GM23248 (cell line): ENCODE measurements at places on chromosomes 1 and 21. TPM values are rescaled to one million over a fixed set of nuclear protein-coding genes. Genes with fewer than 3 reads are reported as not detected.

CFAP57 gene
- 0.32 and 0.35 TPM in 2 replicates for polyA plus RNA-seq

TSPAN1 gene
- 0.38 and 0.70 TPM in 2 replicates for polyA plus RNA-seq

LRRC71 gene
- polyA plus RNA-seq = not detected in 2 replicates

NOTCH2 gene
- polyA plus RNA-seq = 44.8 and 45.2 TPM in 2 replicates

LRRC52 gene
- polyA plus RNA-seq = not detected in 2 replicates

LRRC7 gene
- polyA plus RNA-seq = 0.29 and 0.66 TPM in 2 replicates

PDE9A gene
- polyA plus RNA-seq = not detected in 2 replicates

CFHR2 gene
- polyA plus RNA-seq = not detected in 2 replicates

FGGY gene
- 12.8 and 16.4 TPM in 2 replicates for polyA plus RNA-seq

B3GALT5 gene
- not detected in 2 replicates for polyA plus RNA-seq

AHDC1 gene
- 3.9 and 4.5 TPM in 2 replicates for polyA plus RNA-seq

NBL1 gene
- polyA plus RNA-seq = 239 and 259 TPM in 2 replicates

DNA sequence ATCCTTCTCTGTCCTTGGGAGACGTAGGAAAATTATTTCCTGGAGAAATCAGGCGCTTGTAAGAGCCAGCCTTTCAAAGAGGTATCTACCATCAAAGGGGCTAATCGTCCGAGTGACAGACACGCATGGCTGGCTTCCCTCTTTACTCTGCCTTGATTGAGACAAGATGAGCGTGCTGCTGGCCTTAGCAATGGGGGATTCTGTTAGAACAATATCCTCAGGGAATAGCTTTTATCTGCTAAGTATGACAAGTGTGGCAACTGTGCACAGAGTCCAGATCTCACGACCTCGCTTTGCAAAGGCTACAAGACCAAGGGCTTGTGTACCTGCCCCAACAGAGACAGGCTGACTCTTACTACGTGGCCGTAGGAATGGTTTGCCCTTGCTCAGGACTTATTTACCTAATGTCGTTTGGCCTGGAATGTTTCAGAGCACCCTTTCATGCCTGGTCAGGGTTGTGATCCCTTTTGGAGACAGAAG, 417.1 kb downstream of the KIF26B start:
- DNase-seq = no peak

- no peak for DNase-seq
Measured at GRCh38 chr21:33185852-33186251, 43.9 kb upstream of the IFNAR2 start.

DNA sequence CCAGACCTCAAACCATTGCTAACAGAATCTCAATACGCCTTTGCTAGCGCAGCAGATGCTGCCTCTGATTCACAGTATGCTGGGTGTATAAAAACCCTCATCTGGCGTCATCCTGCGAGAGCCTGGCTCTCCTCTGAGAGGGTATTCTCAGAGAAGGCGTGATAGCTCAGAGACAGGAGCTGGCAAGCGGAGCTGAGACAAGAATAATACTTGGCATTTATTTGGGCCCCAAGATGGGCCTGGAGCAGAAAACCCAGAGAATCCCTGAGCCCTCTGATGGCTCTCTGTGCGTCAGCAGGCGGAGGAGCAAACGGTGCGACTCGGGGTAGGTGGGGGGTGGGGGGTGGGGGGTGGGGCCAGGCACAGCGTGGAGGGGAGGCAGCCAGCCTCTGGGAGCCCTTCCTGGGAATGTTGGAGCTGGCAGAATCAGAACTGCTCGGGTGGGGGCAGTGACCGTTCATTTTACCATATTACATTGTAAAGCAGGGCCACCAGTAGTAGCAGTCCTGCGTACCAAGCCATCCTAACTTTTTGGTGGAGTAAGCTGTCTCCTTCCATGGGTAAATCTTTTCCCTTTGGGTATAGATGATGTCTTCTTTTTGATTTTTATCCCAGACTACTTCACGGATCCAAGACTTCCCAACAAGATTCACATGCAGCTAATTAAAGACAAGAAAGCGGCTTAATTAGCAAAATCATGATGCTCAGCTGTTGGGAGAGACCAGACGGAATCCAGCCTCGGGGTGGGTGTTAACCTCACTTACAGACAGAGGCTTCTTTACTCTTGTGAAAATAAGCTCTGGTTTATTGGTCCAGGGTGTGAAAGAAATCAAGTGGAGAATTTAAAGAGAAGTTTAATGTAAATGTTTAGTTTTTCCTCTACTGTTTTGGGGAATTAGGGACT, 7.1 kb downstream of the RIIAD1 start:
- DNase-seq = peak; percentile 84

- no peak for DNase-seq
Measured at GRCh38 chr1:211326140-211326527, 499 bp upstream of the TRAF5 start.

DNA sequence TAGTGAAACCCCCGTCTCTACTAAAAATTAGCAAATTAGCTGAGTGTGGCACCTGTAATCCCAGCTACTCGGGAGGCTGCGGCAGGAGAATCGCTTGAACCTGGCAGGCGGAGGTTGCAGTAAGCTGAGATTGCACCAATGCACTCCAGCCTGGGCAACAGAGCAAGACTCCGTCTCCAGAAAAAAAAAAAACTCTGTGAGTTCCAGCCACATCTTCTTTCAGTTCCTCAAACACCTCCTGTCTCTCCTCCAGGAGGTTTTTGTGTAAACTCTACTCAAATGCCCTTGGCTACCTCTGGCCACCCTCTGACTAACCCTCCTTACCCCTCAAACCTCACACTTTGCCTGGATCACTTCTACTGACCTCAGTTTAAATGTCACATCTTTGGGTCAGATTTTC, 38.1 kb downstream of the RCSD1 start:
- no peak for DNase-seq

DNA sequence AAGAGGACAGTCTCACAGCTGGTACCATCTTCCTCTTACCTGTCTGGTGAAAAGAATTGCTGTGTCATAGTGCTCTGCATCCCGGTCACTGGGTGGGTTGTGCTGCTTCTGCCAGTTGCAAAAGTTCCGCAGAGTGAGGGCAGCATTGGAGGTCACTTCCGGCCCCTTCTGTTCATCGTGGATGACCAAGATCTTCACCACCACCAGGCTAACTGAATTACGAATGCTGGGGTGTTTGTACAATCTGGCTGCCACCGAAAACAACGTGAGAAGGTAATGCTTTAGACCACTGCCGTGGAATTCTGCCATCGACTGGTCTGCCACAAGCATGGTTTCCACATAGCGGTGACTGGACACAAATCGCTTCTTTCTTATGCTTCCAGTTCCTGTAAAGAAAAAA, 2.9 kb downstream of the ADAMTS1 start:
- peak; percentile 83 for DNase-seq

- no peak for DNase-seq
Measured at GRCh38 chr1:110607536-110608230, 1.5 kb upstream of the KCNA2 start.

DNA sequence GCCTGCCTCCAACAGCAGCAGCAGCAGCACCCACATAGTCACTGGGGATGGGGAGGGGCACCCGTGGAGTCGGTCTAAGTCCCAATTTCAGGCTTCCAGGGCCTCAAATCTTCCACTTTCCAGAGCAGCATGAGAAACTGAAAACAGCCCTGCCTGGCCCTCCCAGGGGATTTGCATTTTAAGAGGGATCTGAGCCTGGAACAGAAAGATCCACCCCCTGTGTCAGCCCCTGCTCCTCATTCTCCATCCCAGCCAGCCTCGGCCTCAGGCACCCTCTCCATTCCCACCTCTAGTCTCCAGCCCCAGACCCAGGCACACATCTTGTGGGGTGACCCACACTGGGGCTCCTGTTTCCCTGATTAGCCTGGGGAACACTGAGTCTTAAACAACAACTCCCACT, 51.8 kb downstream of the FBXO2 start:
- DNase-seq = no peak

DNA sequence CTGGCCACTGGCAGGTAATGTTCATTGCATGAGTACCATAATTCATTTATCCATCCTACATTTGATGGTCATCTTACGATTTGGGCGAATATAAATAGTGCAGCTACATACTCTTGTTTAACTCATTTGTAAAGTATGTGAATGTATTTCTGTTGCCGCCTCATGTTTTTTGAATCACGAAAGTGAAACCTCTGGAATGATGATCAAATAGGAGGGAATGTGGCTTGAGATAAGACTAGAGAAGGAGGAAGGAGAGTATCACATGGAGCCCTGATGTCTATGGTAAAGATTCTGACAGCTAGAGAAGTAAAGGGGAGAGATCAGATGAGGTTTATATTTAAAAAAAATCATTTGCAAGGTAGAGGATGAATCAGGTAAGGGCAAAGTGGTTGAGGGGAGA, 8.0 kb downstream of the MRPS14 start:
- peak; percentile 83 for DNase-seq

DNA sequence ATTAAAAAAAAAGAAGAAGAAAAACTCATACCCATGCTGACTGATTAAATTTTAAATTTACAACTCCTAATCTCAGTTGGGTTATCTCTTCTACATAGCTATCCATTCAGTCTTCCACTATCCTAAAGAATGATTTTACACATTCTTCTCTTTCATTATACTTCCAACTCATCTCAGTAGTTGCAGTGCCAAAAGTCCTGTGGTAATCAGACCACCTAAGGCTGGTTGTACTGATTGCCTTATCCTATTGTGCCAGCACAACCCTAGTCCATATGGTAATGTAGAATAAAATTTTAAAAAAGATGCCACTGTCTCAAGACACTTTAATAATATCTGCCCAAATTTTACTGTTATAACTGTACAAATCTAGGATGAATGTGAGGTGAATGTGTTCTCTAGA, 448.0 kb downstream of the LRRIQ3 start:
- DNase-seq = no peak

DNA sequence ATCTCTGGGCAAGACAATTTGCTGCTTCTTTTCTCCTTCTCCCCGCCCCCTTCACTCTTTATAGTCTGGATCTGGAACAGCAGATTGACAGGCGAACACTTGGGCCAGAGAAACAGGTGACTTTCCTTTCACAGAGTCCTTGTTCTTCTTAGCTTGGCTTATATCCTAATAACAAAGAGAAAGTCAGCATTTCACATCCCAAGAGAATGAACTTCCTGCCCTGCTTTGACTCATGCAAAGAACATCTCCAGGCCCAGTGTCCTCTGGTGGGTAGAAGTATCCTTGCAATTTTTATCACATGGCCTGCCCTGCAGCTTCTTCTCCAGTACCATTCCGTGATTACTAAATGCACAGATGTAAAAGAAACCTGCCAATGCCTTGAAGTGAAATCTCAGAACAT, 764.4 kb downstream of the ADGRL2 start:
- DNase-seq = peak; percentile 87

GRCh38 chr1:16015960-16016901, 1.6 kb downstream of the HSPB7 start:
- peak; percentile 46 for DNase-seq

GRCh38 chr1:10515301-10515975, 40.7 kb downstream of the PEX14 start:
- no peak for DNase-seq

- no peak for DNase-seq
Measured at GRCh38 chr1:102640872-102641271, 467.4 kb downstream of the COL11A1 start.

GRCh38 chr1:78854556-78854955, 152.0 kb downstream of the ADGRL4 start:
- no peak for DNase-seq

DNA sequence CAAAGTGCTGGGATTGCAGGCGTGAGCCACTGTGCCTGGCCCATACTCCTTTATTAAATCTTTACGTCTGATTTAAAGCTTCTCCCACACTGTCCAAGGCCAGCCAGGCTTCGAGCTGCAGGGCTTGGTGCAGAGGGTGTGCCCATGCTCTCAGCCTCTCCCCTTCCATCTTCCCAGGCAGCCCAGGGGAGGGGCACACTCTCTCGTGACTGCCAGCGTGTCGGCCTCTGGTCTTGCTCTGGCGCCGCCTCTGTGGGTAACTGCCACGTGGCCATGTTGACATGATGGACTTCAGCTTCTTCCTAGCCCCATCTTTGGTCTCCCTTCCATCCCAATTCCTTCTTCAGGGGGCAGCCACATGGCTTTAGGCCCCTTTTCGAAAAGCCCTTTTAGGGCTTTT, 4.7 kb downstream of the GPR137B start:
- DNase-seq = no peak

DNA sequence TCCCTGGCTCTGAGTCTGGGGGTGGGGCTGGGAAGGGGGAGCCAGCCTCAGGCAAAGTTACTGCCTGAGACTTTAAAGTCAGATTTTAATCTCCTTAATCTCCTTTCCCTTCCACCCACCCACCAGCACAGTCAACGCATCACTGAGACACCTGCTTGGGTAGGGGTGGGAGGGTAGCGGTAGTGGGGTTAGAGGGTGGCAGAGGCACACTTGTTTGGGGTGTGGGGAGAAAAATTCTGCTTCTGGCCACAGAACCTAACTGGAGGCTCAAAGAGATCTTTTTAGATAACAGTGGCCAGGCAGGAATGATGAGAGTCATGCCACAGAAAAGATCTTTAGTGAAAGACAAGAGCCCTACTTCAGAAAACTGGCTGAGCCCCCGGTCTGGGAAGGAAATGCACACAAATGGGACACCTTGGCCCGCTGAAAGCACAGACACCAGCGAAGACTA, 44.1 kb downstream of the CD247 start:
- no peak for DNase-seq

- DNase-seq = no peak
Measured at GRCh38 chr1:180598333-180598974, 33.4 kb upstream of the XPR1 start.

GRCh38 chr1:35377555-35377954, 109.0 kb downstream of the ZMYM4 start:
- DNase-seq = peak; percentile 69

GRCh38 chr1:38745476-38746401, 113.8 kb downstream of the RRAGC start:
- no peak for DNase-seq

DNA sequence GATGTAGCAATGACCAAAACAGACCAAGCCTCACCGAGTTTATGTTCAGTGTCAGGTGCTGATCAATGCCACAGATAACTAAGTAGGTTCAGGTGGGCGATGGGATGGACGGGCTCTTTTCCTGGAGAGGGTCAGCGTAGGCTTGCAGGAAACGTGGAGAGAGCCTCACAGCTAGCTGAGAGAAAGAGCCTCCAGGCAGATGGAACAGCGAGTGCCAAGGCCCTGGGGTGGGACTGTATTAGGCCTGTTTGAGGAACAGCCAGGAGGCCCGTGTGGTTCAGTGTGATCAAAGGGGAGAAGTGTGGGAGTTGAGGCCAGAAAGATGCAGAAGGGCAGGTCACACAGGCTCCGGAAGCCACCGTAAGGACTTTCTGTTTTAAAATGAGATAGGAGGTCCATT, 7.3 kb upstream of the UTS2 start:
- no peak for DNase-seq

- DNase-seq = no peak
Measured at GRCh38 chr1:197319631-197320030, 51.6 kb downstream of the CRB1 start.
